ENCODE measurements at places on chromosomes 1 and 21. TPM values are rescaled to one million over a fixed set of nuclear protein-coding genes. Genes with fewer than 3 reads are reported as not detected.

The NHLH1 gene
- not detected for total RNA-seq

The MSH4 gene
- 0.43 TPM for total RNA-seq

The BEND5 gene
- 7.9 TPM for total RNA-seq

The DVL1 gene
- 66.6 TPM for total RNA-seq

The GFI1 gene
- total RNA-seq, result 13.8 TPM

GRCh38 chr1:185679220-185679619 is 55.0 kb upstream of the HMCN1 start:
- H3K4me1 ChIP-seq, result peaks cover 30% of the 10 kb centered on the region
- H3K4me3 ChIP-seq, result no peak overlapping the region
- no peaks in the 10 kb centered on the region for H3K36me3 ChIP-seq
- DNase-seq, result no peak

- H3K27me3 ChIP-seq, result no peaks in the 10 kb centered on the region
- H3K4me3 ChIP-seq, result no peak overlapping the region
- H3K36me3 ChIP-seq, result no peaks in the 10 kb centered on the region
Measured at GRCh38 chr1:163162381-163162914, 40.3 kb downstream of the RGS5 start.

- no peak for DNase-seq
- H3K27me3 ChIP-seq, result peaks cover 14% of the 10 kb centered on the region
- no peak overlapping the region for H3K4me3 ChIP-seq
- H3K4me1 ChIP-seq, result no peaks in the 10 kb centered on the region
- H3K27ac ChIP-seq, result no peak overlapping the region
- no peaks in the 10 kb centered on the region for H3K36me3 ChIP-seq
Measured at GRCh38 chr1:182476625-182477024, 26.7 kb downstream of the RGSL1 start.

DNA sequence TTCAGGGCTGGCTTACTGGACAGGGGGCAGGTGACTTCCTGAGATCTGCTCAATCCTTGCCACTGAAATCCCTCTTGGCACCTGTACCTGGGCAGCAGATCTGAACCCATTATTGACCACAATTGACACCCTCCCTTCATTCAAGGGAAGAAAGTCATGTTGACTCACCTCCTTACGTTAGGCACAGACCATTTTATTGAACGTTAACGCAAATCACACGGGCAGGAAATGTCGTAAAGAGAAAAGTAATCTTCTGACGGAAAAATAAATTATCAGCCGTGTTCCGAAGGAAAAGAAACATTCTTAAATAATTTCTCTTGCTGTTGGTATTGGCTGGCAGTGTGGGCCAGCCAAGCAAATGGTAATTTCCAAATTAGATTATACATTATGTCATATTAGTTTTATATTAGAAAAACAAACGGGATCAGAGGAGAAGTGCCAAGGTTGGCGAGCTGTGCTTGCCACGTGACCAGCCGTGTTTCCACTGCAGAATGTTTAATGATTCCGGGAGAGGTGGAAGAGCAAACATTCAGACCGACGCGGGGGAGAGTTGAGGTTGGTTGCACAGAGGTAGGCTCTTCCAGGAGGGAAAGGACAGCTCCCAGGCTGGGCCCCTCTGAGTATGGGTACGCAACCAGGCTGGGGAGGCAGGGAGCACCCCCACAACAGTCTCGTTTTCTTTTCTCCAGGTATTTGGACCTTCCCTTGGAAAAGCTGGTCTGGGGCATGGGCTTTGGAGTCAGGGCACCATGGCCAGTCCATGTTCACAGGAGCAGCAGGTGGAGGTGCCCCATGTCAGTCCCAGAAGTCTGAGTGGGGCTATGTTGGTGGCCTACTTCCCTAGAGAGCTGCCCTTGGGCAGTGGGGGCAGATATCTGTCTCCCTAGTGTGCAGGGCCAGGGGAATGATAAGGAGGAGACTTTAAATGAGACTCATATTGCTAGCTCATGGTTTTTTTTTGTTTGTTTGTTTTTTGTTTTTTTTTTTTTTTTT is 121.1 kb downstream of the FOXD2 start:
- H3K27me3 ChIP-seq, result no peaks in the 10 kb centered on the region
- no peak for DNase-seq
- no peak overlapping the region for H3K27ac ChIP-seq
- H3K4me3 ChIP-seq, result no peak overlapping the region
- no peaks in the 10 kb centered on the region for H3K4me1 ChIP-seq

- DNase-seq, result no peak
- H3K4me3 ChIP-seq, result no peak overlapping the region
- H3K27ac ChIP-seq, result no peak overlapping the region
- no peaks in the 10 kb centered on the region for H3K27me3 ChIP-seq
- H3K4me1 ChIP-seq, result no peaks in the 10 kb centered on the region
Measured at GRCh38 chr1:175839779-175840669, 96.6 kb upstream of the TNR start.

Data from T-cell (primary cell).